ENCODE measurements at places on chromosomes 16 and 17. TPM values are rescaled to one million over a fixed set of nuclear protein-coding genes. Genes with fewer than 3 reads are reported as not detected.

CDYL2 gene
- 15.1 TPM for total RNA-seq

CDH1 gene
- total RNA-seq: 0.03 TPM

TLCD1 gene
- total RNA-seq: not detected

STRADA gene
- 14.7 TPM for total RNA-seq

C17orf67 gene
- not detected for total RNA-seq

KRTAP1-5 gene
- 2.5 TPM for total RNA-seq

CCL1 gene
- total RNA-seq: not detected

SEZ6 gene
- total RNA-seq: not detected

PYDC1 gene
- not detected for total RNA-seq

THRA gene
- total RNA-seq: 14.0 TPM

AATK gene
- total RNA-seq: not detected

MCRIP1 gene
- total RNA-seq: 154 TPM

CIBAR2 gene
- not detected for total RNA-seq

ZG16 gene
- not detected for total RNA-seq

RAMP2 gene
- total RNA-seq: not detected

ZPBP2 gene
- total RNA-seq: not detected

CHMP1A gene
- 91.1 TPM for total RNA-seq

BLMH gene
- 65.7 TPM for total RNA-seq

RASD1 gene
- total RNA-seq: 0.28 TPM

DNAAF8 gene
- 0.38 TPM for total RNA-seq

MMP25 gene
- total RNA-seq: not detected

CES4A gene
- not detected for total RNA-seq

JPH3 gene
- not detected for total RNA-seq

SRSF1 gene
- total RNA-seq: 535 TPM

TUBG2 gene
- total RNA-seq: 0.92 TPM

MRC2 gene
- 254 TPM for total RNA-seq

DPEP1 gene
- total RNA-seq: 6.2 TPM

RPS6KB1 gene
- 32.3 TPM for total RNA-seq

TM4SF5 gene
- total RNA-seq: not detected

KRT222 gene
- not detected for total RNA-seq

TAT gene
- not detected for total RNA-seq

IL21R gene
- 0.34 TPM for total RNA-seq

CACNG1 gene
- total RNA-seq: not detected

FOXJ1 gene
- not detected for total RNA-seq

CX3CL1 gene
- 0.18 TPM for total RNA-seq

BTBD17 gene
- not detected for total RNA-seq

HLF gene
- total RNA-seq: not detected

TP53TG3B gene
- total RNA-seq: not detected

TSPOAP1 gene
- not detected for total RNA-seq

MT1E gene
- total RNA-seq: 63.9 TPM

NKD1 gene
- total RNA-seq: 0.42 TPM

ITGAL gene
- total RNA-seq: not detected

ASGR2 gene
- not detected for total RNA-seq

EIF3C gene
- total RNA-seq: 53.2 TPM

MSLN gene
- not detected for total RNA-seq

Measured in SJSA1 (cell line).